CD8-positive, alpha-beta memory T cell (primary cell): ENCODE measurements at places on chromosomes 6 and 20. TPM values are rescaled to one million over a fixed set of nuclear protein-coding genes. Genes with fewer than 3 reads are reported as not detected.

GRCh38 chr6:44446626-44447300 lies 59.3 kb downstream of the CDC5L start:
- peaks cover 16% of the 10 kb centered on the region for H3K36me3 ChIP-seq
- H3K27ac ChIP-seq = no peak overlapping the region
- no peak for DNase-seq
- H3K4me3 ChIP-seq = no peak overlapping the region
- no peaks in the 10 kb centered on the region for H3K4me1 ChIP-seq

SYCP2L gene
- total RNA-seq = not detected

- no peak overlapping the region for H3K4me3 ChIP-seq
- H3K4me1 ChIP-seq = no peaks in the 10 kb centered on the region
- no peaks in the 10 kb centered on the region for H3K36me3 ChIP-seq
- H3K27me3 ChIP-seq = no peaks in the 10 kb centered on the region
- H3K27ac ChIP-seq = no peak overlapping the region
Observed at GRCh38 chr6:70520575-70520974, 46.2 kb upstream of the SDHAF4 start.

GRCh38 chr6:133644892-133645619 lies 243.9 kb upstream of the TCF21 start:
- no peak overlapping the region for H3K27ac ChIP-seq
- DNase-seq = no peak
- no peak overlapping the region for H3K4me3 ChIP-seq
- no peaks in the 10 kb centered on the region for H3K36me3 ChIP-seq
- no peaks in the 10 kb centered on the region for H3K4me1 ChIP-seq

DNA sequence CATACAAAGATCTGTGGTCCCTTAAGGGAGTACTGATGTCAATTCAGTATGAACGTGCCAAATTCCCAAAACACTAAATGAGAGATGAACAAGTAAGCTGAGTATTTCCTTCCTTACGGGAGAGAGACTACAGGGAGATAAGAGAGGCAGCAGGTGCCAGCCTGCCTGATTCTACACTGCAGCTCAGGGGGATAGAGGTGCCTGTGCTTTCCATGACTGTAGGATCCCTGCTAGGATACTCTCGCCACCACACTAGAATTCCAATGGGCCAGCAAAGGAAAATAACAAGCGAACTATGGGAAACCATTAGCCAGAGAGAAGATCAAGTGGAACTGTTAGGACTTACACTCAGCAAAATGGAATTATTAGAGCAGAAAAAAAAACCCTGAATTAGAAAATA lies 198.5 kb upstream of the BTBD3 start:
- no peak overlapping the region for H3K27ac ChIP-seq
- no peaks in the 10 kb centered on the region for H3K27me3 ChIP-seq
- no peak overlapping the region for H3K4me3 ChIP-seq
- no peaks in the 10 kb centered on the region for H3K36me3 ChIP-seq

KIF13A gene
- 0.18 TPM for total RNA-seq

GRCh38 chr20:14922503-14923267 lies 585.3 kb upstream of the FLRT3 start:
- no peak overlapping the region for H3K27ac ChIP-seq
- H3K4me3 ChIP-seq = no peak overlapping the region
- no peaks in the 10 kb centered on the region for H3K4me1 ChIP-seq
- no peaks in the 10 kb centered on the region for H3K36me3 ChIP-seq
- H3K27me3 ChIP-seq = no peaks in the 10 kb centered on the region

SIRPB2 gene
- not detected for total RNA-seq

- no peaks in the 10 kb centered on the region for H3K27me3 ChIP-seq
- no peak overlapping the region for H3K27ac ChIP-seq
- H3K36me3 ChIP-seq = peaks cover 25% of the 10 kb centered on the region
Observed at GRCh38 chr6:160103825-160104100, 17.9 kb upstream of the SLC22A1 start.

- no peak overlapping the region for H3K27ac ChIP-seq
- DNase-seq = no peak
- H3K36me3 ChIP-seq = no peaks in the 10 kb centered on the region
- H3K27me3 ChIP-seq = no peaks in the 10 kb centered on the region
- no peak overlapping the region for H3K4me3 ChIP-seq
Observed at GRCh38 chr20:42099101-42099500, 480.9 kb upstream of the CHD6 start.

DNA sequence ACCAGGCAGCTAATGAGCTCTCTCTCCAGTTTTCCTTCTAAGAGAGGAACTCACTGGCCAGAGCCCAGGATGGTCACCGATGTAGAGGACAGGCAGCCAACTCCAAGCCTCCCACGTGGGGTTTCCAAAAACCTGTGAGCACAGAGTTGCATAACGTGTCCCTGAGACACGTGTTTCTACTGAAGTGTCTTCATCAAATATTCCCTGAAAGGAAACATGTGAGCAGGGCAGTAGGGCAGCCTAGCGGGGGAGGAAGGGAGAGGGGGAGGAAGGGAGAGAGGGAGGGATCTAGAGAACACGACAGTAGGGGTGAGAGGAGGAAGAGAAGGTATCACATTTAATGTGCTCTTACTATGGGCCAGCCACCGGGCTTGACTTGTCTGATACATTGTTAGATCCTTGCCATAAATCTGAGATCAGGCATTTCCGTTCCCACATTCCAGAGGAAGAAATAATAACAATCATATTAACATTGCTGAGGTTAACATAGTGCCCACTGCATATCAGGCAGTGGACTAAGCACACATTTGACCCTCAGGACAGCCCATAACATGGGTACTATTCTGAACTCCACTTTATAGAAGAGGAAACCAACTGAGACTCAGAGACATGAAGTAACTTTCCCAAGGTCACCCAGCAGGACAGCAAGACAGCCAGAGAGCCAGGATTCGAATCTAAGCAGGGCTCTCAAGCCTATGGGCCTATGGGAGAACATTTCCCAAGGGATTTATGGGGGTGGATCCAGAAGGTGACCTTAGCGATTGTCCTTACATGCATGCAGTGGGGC lies 4.5 kb upstream of the SYS1 start:
- no peaks in the 10 kb centered on the region for H3K27me3 ChIP-seq
- H3K36me3 ChIP-seq = no peaks in the 10 kb centered on the region
- no peak overlapping the region for H3K4me3 ChIP-seq
- no peak for DNase-seq

TOX2 gene
- total RNA-seq = 0.39 TPM

- no peaks in the 10 kb centered on the region for H3K27me3 ChIP-seq
- no peak overlapping the region for H3K27ac ChIP-seq
- no peak overlapping the region for H3K4me3 ChIP-seq
- no peaks in the 10 kb centered on the region for H3K36me3 ChIP-seq
Observed at GRCh38 chr6:6604566-6604965, 16.0 kb downstream of the LY86 start.

CCN2 gene
- total RNA-seq = not detected

GRCh38 chr6:94372229-94372628 lies 952.9 kb upstream of the EPHA7 start:
- no peaks in the 10 kb centered on the region for H3K27me3 ChIP-seq
- DNase-seq = no peak

DNA sequence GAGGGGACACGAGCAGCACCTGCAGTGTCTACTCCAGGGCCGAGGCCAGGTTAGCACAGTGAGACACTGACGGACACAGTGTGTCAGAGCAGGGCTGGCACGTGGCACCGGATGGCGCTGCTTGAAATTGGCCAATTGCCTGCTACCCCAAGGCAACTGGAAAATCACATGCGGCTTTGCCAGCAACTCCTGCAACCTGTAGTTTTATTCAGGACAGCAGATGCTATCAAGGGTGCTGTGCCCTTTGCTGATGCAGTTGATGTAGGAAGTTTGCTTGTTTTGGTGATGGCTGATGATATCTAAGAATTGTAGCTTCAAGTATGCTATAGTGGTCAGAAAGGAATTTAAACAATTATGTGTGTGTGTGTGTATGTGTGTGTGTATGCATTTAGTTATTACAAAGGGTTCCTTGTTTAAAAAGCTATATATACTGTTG lies 25.9 kb downstream of the RIN2 start:
- no peak for DNase-seq
- no peak overlapping the region for H3K27ac ChIP-seq
- no peak overlapping the region for H3K4me3 ChIP-seq
- no peaks in the 10 kb centered on the region for H3K36me3 ChIP-seq
- H3K27me3 ChIP-seq = no peaks in the 10 kb centered on the region

DNA sequence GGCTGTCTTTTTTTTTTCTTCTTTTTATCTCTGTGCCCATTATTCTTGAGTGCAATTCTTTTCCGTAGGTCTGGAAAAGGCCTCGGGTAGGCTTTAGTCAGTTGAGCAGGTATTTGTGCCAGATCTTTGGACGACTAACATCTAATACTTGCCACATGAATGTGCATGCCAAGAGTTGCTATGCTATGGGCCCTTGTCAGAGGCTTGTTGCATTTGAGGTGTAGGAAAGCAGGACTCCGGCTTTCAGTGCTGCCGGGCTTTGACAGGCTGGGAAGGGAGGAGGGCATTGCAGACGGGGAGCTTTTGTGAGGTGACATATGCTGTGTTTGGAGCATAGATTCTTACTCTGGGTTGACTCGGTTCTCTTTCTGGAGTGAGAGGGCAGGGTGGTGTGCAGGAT lies 10.2 kb downstream of the LRRC1 start:
- H3K4me3 ChIP-seq = no peak overlapping the region
- H3K27me3 ChIP-seq = no peaks in the 10 kb centered on the region
- H3K4me1 ChIP-seq = no peaks in the 10 kb centered on the region
- no peaks in the 10 kb centered on the region for H3K36me3 ChIP-seq

ID4 gene
- not detected for total RNA-seq

GRCh38 chr20:58851221-58851968 lies 693 bp upstream of the GNAS-AS1 start:
- no peak for DNase-seq
- H3K27me3 ChIP-seq = peaks cover 27% of the 10 kb centered on the region
- no peaks in the 10 kb centered on the region for H3K36me3 ChIP-seq
- H3K4me3 ChIP-seq = peak overlapping the region; percentile 65
- H3K4me1 ChIP-seq = peaks cover 9% of the 10 kb centered on the region

COL9A3 gene
- total RNA-seq = not detected

GRM1 gene
- total RNA-seq = not detected

GRCh38 chr6:85600713-85601313 lies 7.2 kb upstream of the SNX14 start:
- no peak overlapping the region for H3K4me3 ChIP-seq
- H3K27me3 ChIP-seq = no peaks in the 10 kb centered on the region
- no peaks in the 10 kb centered on the region for H3K4me1 ChIP-seq
- H3K27ac ChIP-seq = no peak overlapping the region
- no peaks in the 10 kb centered on the region for H3K36me3 ChIP-seq
- DNase-seq = no peak

DNA sequence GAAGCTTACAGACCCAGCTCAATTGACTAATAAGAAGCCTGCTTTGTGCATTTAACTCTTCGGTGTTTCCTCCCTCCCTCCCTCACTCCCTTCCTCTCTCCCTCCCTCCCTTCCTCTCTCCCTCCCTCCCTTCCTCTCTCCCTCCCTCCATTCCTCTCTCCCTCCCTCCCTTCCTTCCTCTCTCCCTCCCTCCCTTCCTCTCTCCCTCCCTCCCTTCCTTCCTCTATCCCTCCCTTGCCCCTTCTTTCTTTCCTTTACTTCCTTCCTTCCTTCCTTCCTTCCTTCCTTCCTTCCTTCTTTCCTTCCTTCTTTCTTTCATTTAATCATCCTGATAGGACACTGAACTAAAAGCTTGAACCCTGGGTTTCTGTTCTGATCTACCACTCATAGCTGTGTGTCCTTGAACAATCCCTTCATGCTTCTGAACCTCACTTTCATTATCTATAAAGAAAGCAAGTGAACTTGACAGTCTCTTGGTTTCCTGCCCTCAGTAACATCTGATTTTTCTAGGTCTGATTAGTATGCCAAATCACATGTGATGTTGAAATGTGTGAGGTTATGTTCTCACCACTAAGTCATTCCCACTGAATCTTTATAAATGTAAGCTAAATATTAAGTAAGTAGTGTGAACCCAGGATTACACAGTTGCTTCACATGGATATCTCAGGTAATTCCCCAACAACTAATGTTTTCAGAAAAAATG lies 132.3 kb upstream of the BMP2 start:
- H3K27me3 ChIP-seq = no peaks in the 10 kb centered on the region
- no peak for DNase-seq
- H3K36me3 ChIP-seq = no peaks in the 10 kb centered on the region
- H3K27ac ChIP-seq = no peak overlapping the region

GRCh38 chr20:60113024-60113724 lies 155.0 kb downstream of the CDH26 start:
- no peaks in the 10 kb centered on the region for H3K36me3 ChIP-seq
- no peaks in the 10 kb centered on the region for H3K27me3 ChIP-seq
- no peaks in the 10 kb centered on the region for H3K4me1 ChIP-seq
- DNase-seq = no peak
- no peak overlapping the region for H3K4me3 ChIP-seq

RGL2 gene
- total RNA-seq = 22.9 TPM

TRMT6 gene
- total RNA-seq = 35.8 TPM

- no peak overlapping the region for H3K27ac ChIP-seq
- DNase-seq = no peak
- no peaks in the 10 kb centered on the region for H3K27me3 ChIP-seq
- H3K4me1 ChIP-seq = no peaks in the 10 kb centered on the region
- H3K36me3 ChIP-seq = no peaks in the 10 kb centered on the region
Observed at GRCh38 chr6:70312165-70312745, 9.4 kb upstream of the COL9A1 start.

OOEP gene
- total RNA-seq = 0.47 TPM

DNA sequence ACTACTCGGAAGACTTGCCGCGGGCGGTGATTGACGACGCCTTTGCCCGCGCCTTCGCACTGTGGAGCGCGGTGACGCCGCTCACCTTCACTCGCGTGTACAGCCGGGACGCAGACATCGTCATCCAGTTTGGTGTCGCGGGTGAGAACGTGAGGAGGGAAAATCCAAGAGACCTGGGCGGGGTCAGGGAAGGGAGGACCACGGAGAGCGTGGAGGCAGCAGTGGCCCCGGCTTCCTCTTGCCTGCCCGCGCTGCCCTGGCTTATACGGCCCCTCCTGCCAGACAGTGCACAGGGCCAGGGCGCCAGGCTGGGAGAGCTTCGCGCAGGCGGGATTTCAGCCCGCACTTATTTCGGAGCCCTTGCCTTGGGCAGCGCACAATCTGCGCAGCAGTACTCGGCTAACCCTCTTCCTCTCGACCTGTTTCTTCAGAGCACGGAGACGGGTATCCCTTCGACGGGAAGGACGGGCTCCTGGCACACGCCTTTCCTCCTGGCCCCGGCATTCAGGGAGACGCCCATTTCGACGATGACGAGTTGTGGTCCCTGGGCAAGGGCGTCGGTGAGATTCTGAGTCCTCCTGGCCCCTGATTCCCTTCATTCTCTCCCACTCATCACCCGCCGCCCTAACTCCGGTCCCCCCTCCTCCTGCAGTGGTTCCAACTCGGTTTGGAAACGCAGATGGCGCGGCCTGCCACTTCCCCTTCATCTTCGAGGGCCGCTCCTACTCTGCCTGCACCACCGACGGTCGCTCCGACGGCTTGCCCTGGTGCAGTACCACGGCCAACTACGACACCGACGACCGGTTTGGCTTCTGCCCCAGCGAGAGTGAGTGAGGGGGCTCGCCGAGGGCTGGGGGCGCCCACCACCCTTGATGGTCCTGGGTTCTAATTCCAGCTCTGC lies 2.0 kb downstream of the MMP9 start:
- peak overlapping the region; percentile 23 for H3K4me3 ChIP-seq
- peaks cover 62% of the 10 kb centered on the region for H3K4me1 ChIP-seq
- DNase-seq = peak; percentile 53

GRCh38 chr6:85273870-85274269 lies 176.0 kb upstream of the NT5E start:
- no peaks in the 10 kb centered on the region for H3K27me3 ChIP-seq
- no peak overlapping the region for H3K4me3 ChIP-seq

- no peaks in the 10 kb centered on the region for H3K4me1 ChIP-seq
- no peak overlapping the region for H3K27ac ChIP-seq
- no peaks in the 10 kb centered on the region for H3K27me3 ChIP-seq
Observed at GRCh38 chr6:132202574-132202973, 198.7 kb downstream of the MOXD1 start.

- no peaks in the 10 kb centered on the region for H3K36me3 ChIP-seq
- peak; percentile 70 for DNase-seq
- H3K4me1 ChIP-seq = peaks cover 22% of the 10 kb centered on the region
- peak within 1 kb of the TSS; percentile 67 for H3K4me3 ChIP-seq
Observed at GRCh38 chr20:653110-653589, at the start of gene SRXN1. Gene SRXN1, minus strand, starts transcription at chr20:653200. Its CDS starts 15 bp downstream, at chr20:653185.

IP6K3 gene
- not detected for total RNA-seq
